Hepatic stellate cell (primary cell): ENCODE measurements at places on chromosomes 1 and 21.

DNA sequence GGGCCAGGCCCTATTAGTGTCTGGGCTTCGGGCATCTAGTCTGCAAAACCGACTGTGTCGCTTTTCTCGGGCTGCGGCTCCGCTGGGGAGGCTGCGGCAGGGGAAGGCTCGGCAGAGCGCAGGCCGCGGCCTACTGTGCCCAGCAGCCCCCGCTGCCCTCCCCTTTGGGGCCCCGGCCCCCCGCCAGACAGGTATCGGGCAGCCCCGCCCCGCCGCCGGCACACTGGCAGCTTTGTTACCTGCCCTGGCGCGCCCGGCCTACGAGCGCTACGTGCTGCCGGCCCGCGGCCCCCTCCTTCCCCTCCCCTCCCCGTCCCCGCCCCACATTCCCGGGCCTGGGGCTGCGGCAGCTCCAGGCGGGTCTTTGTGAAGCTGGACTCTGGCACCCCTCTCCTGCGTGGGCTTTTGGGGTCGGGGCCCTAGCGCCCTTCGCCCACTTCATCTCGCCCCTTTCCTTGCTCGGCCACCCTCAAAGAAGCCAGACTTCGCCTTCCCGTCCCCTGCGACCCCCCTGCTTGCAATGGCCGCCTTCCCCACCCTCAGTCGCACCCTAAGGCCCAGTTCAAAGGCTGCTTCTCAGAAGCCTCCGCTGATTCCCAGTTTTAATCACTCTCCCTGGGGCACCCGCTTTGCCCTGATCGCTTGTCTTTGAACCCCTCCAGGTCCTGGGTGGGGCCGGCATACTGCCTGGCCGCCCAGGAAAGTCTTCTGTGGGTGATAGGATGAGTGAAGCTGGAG, 48.9 kb upstream of the SLC2A1 start:
- DNase-seq: no peak

- no peak for DNase-seq
These were observed 180.1 kb downstream of the ZBTB18 start for GRCh38 chr1:244231193-244231571.

- DNase-seq: no peak
These were observed 275.2 kb upstream of the C1orf105 start for GRCh38 chr1:172145231-172145651.

GRCh38 chr1:96721053-96721415, 550 bp upstream of the PTBP2 start:
- DNase-seq: no peak

- DNase-seq: no peak
These were observed 13.8 kb upstream of the UBXN10 start for GRCh38 chr1:20172033-20172590.

DNA sequence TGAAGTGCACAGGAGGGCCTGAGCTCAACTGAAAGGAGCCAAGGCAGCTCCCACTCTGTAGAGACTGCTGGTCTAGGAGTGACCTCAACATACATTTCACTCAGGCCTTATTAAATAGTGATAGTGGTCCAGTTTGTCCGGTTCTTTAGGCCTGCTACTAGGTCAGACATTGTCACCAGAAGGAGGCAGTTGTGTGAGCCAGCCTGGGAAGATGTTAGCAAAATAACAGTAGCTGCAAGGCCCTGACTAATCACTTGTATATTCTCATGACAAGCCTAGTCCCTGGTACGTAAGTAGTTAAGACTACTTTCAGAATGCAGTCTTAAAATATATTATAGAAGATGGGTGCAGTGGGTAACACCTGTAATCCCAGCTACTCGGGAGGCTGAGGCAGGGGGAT, 264.0 kb upstream of the CAMK1G start:
- no peak for DNase-seq

- DNase-seq: no peak
These were observed 6.3 kb upstream of the TCEA3 start for GRCh38 chr1:23430803-23431202.

DNA sequence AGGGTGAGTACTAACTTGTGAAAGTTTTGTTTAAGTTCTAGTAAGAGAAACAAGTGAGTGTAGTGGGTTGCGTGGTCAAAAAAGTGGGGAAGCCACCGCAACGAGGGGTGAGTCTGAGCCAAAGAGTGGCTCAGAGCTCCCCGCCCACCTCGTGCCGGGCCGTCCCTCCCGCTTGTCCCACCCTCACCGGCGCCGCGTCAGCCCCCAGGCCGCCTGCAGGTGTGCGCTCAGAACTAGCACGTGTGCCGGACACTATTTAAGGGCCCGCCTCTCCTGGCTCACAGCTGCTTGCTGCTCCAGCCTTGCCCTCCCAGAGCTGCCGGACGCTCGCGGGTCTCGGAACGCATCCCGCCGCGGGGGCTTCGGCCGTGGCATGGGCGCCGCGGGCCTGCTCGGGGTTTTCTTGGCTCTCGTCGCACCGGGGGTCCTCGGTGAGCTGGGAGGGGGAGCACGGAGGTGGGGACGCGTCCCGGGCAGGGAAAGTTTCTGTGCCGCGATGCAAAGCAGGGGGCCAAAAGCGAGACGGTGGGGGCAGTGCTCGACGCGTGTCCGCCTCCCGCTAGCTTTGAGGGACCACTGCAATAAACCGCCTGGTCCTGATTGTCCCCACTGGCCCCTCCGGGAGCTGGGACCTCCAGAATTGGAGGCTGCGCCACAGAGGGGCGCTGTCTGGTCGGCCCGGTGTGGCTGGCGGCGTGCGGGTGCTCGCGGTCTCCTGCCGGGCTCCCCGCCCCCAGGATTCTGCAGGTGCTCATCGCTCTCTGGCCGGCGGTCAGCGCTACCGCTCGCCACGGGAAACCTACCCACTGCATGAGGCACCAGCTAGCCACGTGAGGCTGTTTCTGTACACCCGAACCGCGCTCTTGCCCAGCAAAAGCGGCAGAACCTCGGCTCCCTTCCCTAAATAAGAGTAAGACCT, at the start of gene CR2:
TSS of gene CR2 (plus strand) at position 283 of the 919 bp plus-strand sequence. CDS start at position 374, 91 bp downstream.
- DNase-seq: no peak

- DNase-seq: no peak
These were observed 23.2 kb downstream of the KANK4 start for GRCh38 chr1:62295921-62296491.

GRCh38 chr1:184524248-184524647, 137.4 kb downstream of the C1orf21 start:
- no peak for DNase-seq

DNA sequence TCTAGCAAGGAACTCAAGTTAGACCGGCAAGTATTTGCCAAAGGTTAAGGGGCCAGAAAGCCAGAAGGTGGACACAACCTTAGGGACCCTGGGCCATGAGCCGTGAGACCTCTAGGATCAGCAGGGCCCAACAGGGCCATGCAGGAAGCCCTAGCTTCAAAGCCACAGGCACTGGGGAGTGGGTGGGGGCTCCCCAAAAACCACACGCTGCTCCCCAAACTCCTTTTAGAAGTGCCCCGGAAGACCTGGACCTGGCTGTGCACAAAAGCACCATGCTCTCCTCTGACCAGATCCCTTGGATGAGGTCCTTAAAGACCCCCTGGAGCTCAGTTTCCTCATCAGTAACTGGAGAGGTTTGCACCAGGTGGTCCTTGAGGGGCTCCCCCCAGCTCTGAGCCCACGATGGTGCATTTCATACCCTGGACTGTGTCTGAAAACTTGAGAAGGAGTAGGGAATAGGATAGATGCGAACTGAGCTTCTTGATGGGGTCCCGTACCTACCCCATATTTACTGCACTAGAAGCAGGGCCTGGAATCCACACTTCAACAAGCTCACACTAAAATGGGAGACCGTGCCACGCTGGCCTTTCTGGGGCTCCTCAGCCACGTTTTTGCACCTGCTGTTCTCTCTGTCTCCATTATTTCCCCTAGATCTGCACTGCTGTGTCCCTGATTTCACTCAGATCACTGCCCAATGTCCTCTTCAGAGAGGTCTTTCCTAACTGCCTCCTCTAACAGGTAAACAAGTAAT, 40.6 kb upstream of the LBR start:
- DNase-seq: no peak

GRCh38 chr1:233238884-233239431, 56.6 kb downstream of the PCNX2 start:
- DNase-seq: no peak

DNA sequence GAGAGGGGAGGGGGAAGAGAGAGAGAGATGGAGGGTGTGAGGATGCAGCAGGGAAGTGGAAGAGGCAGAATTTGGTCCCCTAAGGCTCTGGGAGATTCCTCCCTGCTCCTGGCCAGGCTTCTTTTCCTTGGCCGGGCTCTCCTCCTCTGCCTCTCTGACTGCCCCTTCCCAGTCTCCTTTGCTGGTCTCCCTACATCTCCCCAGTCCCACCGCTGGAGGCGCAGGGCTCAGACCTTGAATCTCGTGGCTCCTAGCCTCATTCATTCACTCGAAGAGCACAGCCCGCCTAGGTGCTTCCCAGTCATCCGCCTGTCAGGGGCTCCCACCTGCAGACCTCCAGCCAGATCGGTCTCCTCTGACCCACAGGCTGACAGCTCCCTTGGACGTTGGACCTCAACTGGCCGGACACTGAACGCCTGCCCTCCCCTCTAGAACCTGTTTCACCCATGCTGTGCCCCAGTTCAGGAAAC, 76.5 kb downstream of the VWA5B1 start:
- peak; percentile 66 for DNase-seq

- no peak for DNase-seq
These were observed 12.7 kb downstream of the PAFAH2 start for GRCh38 chr1:25985171-25985570.

DNA sequence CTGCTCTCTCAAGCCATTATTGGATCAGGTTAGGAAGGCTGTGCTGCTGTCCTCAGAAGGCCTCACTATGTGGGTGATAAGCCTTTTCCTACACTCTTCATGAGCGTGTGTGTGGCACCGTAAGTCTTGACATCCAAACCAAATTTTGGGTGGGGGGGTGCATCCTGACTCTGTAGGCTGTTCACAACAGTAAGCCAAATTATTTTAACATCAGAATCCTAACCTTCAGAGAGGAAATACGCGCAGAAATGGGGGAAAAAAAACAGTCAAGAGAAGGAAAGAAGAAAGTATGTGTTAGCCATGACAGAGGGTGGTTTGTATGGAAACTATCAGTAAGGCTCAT, 21.0 kb downstream of the STPG1 start:
- no peak for DNase-seq

DNA sequence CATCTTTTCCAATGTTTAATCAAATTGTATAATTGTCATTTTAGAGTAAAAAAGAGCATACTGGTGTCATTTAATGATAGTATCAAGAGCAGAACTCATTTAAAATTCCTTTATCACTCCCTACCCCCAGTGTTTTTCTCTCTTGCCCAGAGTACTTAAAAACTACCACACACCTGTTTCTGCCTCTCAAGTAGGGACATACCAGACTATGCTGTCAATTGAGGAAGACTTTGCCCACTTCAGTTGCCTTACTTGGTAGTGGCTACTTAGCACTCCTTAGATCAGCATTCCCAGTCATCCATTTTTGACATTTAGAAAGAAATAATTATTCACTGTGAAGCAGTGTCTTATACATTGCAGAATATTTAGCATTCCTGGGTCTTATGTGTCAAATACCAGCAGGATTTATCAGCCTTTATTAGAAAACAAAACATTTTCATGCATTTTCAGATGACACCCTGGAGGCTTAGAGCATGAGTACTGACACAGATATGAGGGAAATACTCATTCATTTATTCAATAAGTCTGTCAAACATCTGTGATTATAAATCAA, 127.5 kb upstream of the RGS1 start:
- no peak for DNase-seq

GRCh38 chr1:151009206-151009587, 948 bp downstream of the PRUNE1 start:
- DNase-seq: no peak

DNA sequence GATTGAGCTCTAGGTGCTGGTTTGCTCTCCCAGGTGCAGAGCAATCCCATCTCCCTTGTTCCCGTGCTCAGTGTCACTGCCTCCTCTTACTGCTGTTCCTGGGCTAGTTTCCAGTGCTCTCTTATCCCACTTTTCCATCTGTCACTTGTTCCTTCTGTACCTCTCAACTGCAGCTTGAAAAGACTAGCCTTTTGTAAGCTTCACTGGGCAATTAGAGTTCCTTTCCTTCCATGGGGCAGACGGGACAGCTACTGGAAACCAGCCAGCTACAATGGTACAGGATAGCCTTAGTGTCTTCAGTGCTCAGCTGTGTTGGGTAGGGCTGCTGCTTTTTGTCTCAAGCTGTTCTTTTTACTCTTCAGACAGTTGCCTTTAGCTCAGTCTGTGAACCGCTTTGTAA, 31.6 kb downstream of the AGT start:
- no peak for DNase-seq

- DNase-seq: no peak
These were observed 22.2 kb downstream of the FMOD start for GRCh38 chr1:203328714-203329122.

DNA sequence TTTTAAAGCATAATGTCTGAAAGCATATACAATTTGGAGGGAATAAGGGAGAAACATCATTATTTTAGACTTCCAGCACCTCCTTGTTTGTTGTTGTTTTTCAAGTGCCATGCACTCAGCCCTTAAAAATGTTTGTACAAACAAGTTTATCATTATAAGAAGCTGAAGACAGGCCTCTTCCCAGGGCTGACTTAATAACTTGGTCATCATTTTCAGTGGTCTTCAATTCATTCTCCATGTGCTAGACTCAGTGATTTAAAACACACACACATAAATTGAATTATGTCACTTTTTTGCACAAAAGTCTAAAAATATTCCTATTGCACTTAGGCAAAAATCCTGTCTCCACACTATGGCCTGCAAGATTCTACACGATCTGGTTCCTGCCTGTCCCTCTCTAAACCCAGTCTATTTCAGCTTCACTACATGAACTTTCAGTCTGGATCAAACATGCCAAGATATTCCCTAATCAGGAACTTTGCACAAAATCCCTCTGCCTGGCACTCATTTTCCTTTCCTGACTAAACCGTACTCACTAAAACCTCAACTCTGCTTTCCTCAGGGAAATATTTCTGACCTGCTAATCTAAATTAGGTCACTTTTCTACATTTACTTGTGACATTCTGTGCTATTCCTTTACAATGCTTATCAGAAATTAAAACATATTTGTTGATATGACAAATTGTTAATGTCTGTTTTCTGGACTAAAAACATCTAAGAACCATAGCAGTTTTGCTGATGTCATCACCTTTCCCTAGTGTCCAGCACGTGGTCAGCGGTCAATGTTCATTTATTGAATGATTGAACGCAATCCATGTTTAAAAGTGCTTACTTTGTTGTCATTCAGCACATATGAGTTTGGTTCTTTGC, 14.8 kb upstream of the GBP5 start:
- DNase-seq: no peak

- no peak for DNase-seq
These were observed 116.7 kb upstream of the GRIK3 start for GRCh38 chr1:37150986-37151385.
